Activated CD8-positive, alpha-beta memory T cell treated with anti-CD3 and anti-CD28 coated beads, Interleukin-2, amount 10 ng/mL, durations not matched to agents 7 days and 5 days (primary cell): ENCODE measurements at places on chromosomes 16 and 17.

- H3K4me3 ChIP-seq: no peak overlapping the region
- no peak overlapping the region for H3K27ac ChIP-seq
- peaks cover 10% of the 10 kb centered on the region for H3K4me1 ChIP-seq
- peaks cover 5% of the 10 kb centered on the region for H3K36me3 ChIP-seq
- H3K27me3 ChIP-seq: no peaks in the 10 kb centered on the region
These were observed 138.0 kb downstream of the NLK start for GRCh38 chr17:28180449-28180848.

GRCh38 chr16:77014441-77014840, 176.5 kb upstream of the MON1B start:
- no peaks in the 10 kb centered on the region for H3K27me3 ChIP-seq
- no peak for DNase-seq
- no peak overlapping the region for H3K4me3 ChIP-seq
- no peaks in the 10 kb centered on the region for H3K4me1 ChIP-seq
- H3K36me3 ChIP-seq: no peaks in the 10 kb centered on the region

DNA sequence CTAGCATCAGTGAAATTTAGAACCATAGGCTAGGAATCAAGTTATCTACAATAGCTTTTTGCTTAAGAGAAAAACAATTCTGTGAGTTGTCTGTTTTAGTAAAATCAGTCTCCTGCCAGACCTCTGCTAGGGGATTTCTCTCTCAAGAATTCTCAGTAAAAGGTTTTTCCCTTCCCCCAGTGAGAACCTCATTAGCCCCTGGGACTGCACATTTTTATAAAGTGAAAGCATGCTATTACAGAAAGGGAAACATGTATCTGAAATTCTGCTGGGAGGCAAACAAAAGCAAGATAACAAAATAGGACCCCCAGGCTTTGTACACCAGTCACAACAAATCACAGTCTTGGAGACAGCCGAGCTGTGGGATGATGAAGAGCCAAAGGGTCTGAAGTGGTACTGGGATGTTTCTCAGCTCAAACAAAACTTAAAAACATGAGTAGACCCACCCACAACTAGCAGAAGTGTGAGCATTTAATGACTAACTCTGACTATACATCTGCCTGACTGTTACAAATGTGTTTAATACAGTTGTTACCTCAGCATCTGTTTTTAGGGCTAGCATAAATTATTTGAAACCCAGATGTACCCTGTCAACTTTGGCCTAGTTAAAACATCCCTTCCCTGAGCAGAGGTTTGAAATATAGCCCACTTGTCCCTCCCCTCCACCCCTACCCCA, 20.0 kb upstream of the GLG1 start:
- no peak for DNase-seq
- H3K36me3 ChIP-seq: peaks cover 71% of the 10 kb centered on the region
- peak overlapping the region; percentile 13 for H3K27ac ChIP-seq
- H3K4me3 ChIP-seq: no peak overlapping the region
- H3K27me3 ChIP-seq: no peaks in the 10 kb centered on the region

DNA sequence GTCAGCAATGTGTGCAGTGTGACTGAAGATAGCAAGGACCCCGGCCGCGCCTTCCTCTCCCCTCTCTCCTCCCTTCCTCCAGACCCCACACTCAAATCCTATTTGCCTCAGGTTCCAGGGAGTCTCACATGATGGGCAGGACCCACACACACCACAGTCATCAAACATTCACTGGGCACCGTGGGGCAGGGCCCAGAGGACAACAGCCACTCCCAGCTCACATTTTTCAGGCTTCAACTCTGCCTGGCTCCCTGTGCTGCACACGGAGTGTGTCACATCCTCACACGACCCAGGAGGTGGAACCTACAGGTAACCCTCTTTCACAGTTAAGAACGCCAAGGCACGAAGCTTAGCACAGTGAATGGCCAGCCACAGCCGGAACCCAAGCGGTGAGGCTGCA, 30.5 kb downstream of the PEMT start:
- no peaks in the 10 kb centered on the region for H3K4me1 ChIP-seq
- no peaks in the 10 kb centered on the region for H3K27me3 ChIP-seq
- no peak for DNase-seq
- no peaks in the 10 kb centered on the region for H3K36me3 ChIP-seq

- no peaks in the 10 kb centered on the region for H3K27me3 ChIP-seq
- H3K27ac ChIP-seq: peak within 1 kb of the TSS; percentile 96
- H3K4me3 ChIP-seq: peak within 1 kb of the TSS; percentile 100
- DNase-seq: peak; percentile 96
These were observed at the start of gene GGNBP2 for GRCh38 chr17:36544307-36545076. Gene GGNBP2 (plus strand): TSS chr17:36544919. CDS start chr17:36545725, 806 bp downstream.

DNA sequence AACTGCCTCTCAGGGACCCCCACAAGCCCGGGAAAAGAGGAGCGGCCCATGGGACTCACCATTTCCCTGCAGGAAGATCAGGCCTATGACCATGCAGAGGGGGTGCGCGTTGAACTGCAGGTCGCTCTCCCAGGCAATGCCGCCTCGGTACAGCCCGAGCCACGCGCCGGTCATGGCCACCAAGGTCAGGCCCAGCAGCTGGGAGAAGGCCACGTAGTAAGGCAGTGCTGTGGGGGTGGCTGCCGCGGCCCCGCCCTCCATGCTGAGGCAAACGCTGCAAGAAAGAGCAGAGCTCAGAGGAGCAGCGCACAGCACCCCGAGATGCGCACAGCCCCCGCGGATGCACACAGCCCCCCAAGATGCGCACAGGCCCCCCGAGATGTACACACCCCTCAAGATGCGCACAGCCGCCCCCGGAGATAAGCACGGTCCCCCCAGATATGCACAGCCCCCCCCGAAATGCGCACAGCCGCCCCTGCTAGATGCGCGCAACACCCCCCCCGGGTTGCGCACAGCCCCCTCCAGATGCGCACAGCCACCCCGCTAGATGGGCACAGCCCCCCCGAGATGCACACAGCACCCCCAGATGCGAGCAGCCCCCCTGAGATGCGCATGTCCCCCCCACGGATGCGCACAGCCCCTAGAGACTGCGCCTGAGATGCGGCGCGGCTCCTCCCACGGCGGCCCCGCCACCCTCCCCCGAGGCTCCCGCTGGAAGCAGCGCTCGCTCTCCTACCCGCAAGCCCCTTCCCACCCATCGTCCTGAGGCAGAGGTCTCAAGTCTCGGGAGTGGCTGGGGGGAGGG, 8.6 kb downstream of the CYB561 start:
- no peak overlapping the region for H3K4me3 ChIP-seq
- no peak for DNase-seq
- H3K36me3 ChIP-seq: peaks cover 4% of the 10 kb centered on the region
- no peaks in the 10 kb centered on the region for H3K27me3 ChIP-seq
- H3K27ac ChIP-seq: peak overlapping the region; percentile 19

- peak overlapping the region; percentile 96 for H3K4me3 ChIP-seq
- peaks cover 24% of the 10 kb centered on the region for H3K36me3 ChIP-seq
- H3K27me3 ChIP-seq: no peaks in the 10 kb centered on the region
- no peak for DNase-seq
These were observed 772 bp upstream of the KIF22 start for GRCh38 chr16:29789775-29790182.

- peaks cover 25% of the 10 kb centered on the region for H3K4me1 ChIP-seq
- peak; percentile 30 for DNase-seq
- no peak overlapping the region for H3K4me3 ChIP-seq
- no peaks in the 10 kb centered on the region for H3K27me3 ChIP-seq
- no peak overlapping the region for H3K27ac ChIP-seq
These were observed 122.3 kb downstream of the DYNLRB2 start for GRCh38 chr16:80663078-80663477.

DNA sequence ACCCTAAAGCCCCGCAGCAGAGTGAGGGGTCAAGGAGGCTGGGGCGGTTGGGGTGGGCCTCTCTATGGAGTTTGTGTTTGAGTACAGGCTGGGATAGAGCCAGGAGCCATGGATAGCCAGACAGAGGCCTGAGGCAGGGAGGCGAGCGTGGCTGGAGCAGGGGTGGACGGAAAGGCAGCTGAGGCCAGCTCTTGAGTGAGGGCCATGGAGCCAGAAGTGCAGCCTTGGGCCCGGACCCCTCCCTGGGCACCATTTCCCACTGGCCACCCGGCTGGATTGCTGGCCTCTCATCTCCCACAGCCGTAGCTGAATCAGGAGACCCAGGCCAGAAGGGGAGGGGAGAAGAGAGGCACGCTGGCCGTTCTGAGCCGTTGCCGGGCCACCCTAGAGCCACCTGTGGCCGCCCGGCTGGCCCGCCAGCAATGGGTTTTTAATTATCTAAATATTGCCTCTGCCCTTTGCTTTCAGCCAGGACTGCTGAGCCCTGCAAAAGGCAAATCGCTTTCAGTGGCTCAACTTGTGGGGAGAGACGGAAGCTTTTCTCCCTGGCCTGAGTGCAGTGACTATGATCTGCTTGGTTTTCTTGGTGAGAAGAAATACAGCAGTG, 75.2 kb upstream of the GSE1 start:
- no peak for DNase-seq
- H3K4me1 ChIP-seq: no peaks in the 10 kb centered on the region
- no peaks in the 10 kb centered on the region for H3K36me3 ChIP-seq
- H3K4me3 ChIP-seq: no peak overlapping the region
- no peaks in the 10 kb centered on the region for H3K27me3 ChIP-seq

DNA sequence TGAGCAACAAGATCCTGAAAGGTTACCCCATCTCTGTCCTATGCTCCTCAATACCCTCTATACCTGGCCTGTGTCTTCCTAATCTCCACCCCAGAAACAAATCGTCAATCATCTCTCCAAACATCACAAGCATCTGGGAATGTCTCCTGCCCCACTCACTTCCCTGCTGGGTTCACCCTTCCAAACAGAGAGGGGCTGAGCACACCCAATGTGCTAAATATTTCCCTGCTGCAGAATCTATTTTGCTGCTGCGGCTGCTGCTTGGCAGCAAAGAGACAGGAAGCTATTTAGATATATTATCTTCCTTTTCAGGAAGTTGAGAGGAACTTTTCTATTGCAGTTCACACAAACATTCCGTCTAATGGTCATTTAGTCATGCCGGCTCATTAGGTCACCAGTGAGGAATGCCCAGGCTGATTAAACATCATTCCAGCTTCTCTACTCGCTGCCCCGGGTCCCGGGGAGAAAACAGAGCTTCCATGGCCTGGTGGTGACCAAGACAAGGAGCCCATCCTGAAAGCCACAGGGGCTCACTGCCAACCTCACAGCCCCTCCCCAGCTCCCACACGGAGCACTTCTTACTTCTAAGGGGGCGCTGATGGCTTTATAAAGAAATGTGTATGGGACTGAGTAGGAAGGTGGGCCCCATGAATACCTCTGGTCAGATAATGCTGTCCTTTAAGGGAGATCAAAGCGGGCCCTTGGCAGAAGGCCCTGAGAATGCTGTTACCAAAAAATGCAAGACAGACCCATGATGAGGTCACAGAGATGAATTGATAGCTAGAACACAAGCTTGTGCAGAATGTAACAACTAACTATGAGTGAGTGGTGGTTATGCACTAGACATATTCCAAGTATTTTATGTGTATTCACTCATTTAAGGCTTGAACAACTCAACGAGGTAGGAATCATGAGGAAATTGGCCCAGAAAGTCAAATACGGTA, 218.3 kb downstream of the SOX9 start:
- no peaks in the 10 kb centered on the region for H3K36me3 ChIP-seq
- DNase-seq: no peak
- no peak overlapping the region for H3K4me3 ChIP-seq
- no peak overlapping the region for H3K27ac ChIP-seq

DNA sequence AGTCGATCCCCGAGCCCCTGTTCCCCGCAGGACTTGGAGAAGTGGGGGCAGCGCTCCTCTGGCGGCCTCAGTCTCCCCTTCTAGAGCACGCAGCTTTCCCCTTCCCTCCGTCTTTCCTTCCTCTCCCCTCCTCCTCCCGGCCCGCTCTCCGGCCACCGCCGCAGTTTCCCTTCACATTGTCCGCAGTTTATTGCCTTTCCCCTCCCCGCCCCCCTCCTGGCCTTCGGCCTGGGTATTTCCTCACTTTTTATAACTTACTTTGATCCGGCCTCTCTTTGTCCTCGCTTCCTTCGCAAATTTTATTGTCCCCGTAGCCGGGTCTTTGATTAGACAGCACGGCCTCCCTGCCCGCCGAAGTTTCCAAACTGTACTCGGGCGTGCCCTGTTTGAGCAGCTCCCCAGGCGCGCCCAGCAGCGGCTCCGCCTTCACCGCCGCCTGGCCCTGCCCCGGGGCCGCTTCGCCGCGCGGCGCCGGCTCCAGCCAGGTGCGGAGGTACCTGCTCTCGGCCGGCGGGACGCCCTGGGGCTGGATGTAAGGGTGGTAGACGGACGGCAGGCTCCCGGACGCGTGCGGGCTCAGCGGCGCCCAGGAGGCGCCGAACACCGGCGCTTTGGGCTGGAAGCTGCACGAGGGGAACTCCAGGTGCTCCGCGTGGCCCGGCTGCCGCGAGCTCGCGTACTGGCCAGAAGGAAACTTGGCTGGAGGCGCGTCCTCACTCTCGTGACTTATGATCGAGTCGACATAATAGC, 488 bp downstream of the HOXB9 start:
- peaks cover 84% of the 10 kb centered on the region for H3K27me3 ChIP-seq
- peaks cover 19% of the 10 kb centered on the region for H3K4me1 ChIP-seq
- peaks cover 2% of the 10 kb centered on the region for H3K36me3 ChIP-seq
- peak; percentile 60 for DNase-seq

GRCh38 chr16:4879049-4879448, 31.8 kb downstream of the UBN1 start:
- H3K36me3 ChIP-seq: peaks cover 25% of the 10 kb centered on the region
- H3K27me3 ChIP-seq: no peaks in the 10 kb centered on the region
- no peak for DNase-seq
- H3K27ac ChIP-seq: no peak overlapping the region
- no peaks in the 10 kb centered on the region for H3K4me1 ChIP-seq

GRCh38 chr16:81327447-81328196, 12.9 kb downstream of the GAN start:
- no peaks in the 10 kb centered on the region for H3K27me3 ChIP-seq

DNA sequence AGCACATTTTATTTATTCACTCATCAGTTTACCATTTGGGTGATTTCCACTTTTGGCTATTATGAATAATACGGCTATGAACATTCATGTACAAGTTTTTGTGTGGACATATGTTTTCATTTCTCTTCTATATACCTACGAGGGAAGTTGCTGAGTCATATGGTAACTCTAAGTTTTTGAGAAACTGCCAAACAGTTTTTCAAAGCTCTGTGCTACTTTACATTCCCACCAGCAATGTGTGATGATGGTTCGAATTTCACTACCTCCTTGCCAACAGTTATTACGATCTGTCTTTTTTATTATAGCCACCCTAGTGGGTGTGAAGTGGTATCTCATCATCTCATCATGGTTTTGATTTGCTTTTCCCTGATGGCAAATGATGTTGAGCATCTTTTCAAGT, 63.7 kb upstream of the MRTFB start:
- no peak overlapping the region for H3K27ac ChIP-seq
- peaks cover 32% of the 10 kb centered on the region for H3K27me3 ChIP-seq
- no peak overlapping the region for H3K4me3 ChIP-seq
- H3K36me3 ChIP-seq: no peaks in the 10 kb centered on the region
- peaks cover 19% of the 10 kb centered on the region for H3K4me1 ChIP-seq
- DNase-seq: no peak
